ENCODE measurements at places on chromosomes 5 and 9.

DNA sequence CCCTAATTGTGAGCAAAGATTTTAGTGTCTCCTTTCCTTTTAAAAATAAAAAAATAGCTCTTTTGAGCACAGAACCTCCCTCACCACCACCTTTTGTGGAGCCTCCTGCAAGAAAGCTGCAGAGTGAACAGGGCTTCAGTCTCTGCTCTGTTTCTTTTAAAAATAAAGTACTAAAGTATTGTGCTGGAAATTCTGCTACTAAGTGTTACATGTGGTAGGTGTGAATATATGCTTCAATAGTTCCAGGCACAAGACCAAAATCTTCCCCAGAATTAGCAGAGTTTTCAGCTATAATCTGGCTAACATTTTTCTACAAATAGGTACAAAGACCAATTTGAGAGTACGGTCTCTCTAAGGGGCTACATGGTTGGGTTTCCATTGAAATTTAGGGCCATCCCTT, 40.3 kb upstream of the NFIB start:
- DNase-seq = no peak

DNA sequence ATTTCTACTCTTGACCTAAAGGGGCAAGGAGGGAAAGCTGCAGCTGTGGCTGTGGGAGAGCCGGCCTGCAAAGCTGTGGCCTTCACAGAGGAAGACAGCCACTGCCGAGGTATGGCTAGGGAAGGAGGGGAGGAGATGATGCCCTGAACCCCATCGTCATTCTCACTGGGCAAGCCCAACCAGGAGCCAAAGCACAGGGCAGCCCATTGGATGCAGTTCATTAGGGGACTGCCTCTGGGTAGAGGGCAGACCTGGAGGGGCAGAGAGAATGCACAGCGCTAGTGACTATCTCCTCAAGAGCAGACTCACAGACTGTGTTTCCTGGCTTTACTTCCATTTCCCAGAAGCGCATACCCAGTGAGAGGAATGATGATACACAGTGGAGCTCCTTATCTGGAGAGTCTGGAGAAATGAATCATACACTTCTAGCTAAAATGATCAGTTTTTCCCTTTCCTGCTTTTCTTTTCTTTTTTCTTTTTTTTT, 47.2 kb upstream of the TTC23L start:
- DNase-seq = no peak

- DNase-seq = no peak
These were observed 12.9 kb upstream of the RHOBTB3 start for GRCh38 chr5:95718203-95718602.

DNA sequence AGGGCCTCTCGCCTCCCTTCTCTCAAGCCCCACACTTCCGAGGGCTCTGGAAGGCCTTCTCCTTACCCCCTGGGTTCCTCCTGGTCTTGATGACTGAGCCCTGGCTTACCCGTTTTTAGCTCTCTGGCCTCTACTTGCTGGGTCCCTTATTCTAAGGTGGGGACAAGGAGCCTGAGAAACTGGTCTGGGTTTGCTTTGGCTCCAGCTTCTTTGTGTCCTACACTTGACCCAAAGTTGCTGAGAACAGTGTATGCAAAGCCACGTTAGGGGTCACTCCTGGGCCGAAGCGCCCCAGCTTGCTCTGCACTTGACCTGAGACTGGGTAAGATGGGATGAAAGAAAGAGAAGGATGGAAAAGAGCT, 788 bp downstream of the ZNF346 start:
- no peak for DNase-seq

DNA sequence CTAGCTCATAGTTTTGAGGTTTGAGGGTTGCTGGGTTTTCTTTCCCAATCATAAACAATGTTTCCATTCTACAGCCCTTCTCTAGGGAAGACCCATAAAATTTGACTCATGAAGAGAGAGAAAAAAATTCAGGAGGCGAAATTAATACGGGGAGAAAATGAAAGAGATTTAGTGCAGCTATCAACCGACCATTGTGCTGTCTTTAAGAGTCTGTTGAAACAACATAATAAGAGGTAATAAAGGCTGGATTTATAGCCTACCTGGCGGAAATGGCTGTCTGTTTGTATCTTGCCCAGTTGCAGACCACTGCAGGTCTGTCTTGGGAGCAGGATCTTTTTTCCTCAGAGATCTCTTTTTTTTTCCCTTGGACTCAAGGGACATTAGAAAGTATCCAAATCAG, 66.9 kb downstream of the TLR4 start:
- no peak for DNase-seq

All from occipital lobe (tissue), 3 donors.